ENCODE measurements at places on chromosomes 7 and 10. TPM values are rescaled to one million over a fixed set of nuclear protein-coding genes. Genes with fewer than 3 reads are reported as not detected.

ZCWPW1 gene
- 4.4 TPM for total RNA-seq

TMEM270 gene
- not detected for total RNA-seq

HKDC1 gene
- 0.65 TPM for total RNA-seq

IFIT3 gene
- 8.7 TPM for total RNA-seq

CFAP58 gene
- total RNA-seq, result 0.15 TPM

PDK4 gene
- 77.4 TPM for total RNA-seq

ZNF138 gene
- total RNA-seq, result 1.7 TPM

RNF148 gene
- total RNA-seq, result 0.30 TPM

SEMA3C gene
- 0.86 TPM for total RNA-seq

PRSS37 gene
- not detected for total RNA-seq

VWA2 gene
- 0.05 TPM for total RNA-seq

AKR1C4 gene
- 292 TPM for total RNA-seq

DEPP1 gene
- total RNA-seq, result 6.8 TPM

All from left lobe of liver (tissue), 2 donors.